Anterior cingulate cortex (tissue), 58 donors: ENCODE measurements at places on chromosomes 3 and 15.

GRCh38 chr15:93359060-93359408 lies 270.0 kb upstream of the RGMA start:
- no peak for DNase-seq

DNA sequence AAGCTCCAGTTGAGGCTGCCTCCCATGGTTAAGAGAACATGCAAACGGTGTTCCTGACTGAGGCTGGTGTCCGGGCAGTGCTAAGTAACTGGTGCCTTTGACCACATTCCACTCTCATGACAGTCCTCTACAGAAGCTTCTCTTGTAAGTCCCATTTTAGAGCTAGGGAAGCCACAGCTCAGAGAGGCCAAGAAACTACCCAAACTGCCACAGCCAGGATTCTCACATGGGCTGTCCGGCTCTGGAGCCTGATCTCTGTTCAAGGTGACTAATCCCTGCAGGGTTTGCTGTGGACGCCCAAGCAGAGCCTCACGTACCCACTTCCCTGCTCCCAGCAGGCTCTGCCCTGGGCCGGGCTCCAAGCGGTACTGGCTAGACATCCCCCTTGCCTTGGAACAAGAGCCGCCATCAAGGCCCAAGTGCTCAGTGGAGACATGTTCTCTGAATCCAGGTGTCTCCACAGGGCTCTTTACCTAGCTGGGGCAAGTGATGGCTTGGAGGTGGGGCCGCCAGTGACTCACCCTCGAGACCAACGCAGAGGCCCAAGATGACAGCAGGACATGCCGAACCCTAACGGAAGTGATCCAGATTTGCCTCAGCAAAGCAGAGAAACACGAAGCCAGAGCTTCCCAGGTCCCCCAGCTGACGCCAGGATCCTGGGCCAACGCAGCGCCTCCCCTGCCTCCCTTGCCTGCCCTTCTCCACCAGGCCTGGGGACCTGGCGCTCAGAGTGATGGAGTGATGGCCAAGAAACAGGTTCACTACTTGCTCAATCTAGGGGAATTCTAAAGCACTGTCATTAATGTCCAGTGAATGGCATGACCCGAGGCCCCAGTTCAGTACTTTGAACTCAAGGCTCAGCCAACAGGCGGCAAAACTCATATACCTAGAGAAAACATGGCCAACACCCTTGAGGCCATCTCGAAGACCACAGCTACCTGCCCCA lies 24.4 kb downstream of the KLHL25 start:
- DNase-seq, result no peak

- DNase-seq, result peak; percentile 23
Observed at GRCh38 chr15:70156671-70157271, 59.1 kb upstream of the TLE3 start.

GRCh38 chr15:64460724-64461720 lies 644 bp downstream of the ZNF609 start:
- peak; percentile 50 for DNase-seq

GRCh38 chr3:182843478-182843877 lies 50.2 kb downstream of the ATP11B start:
- no peak for DNase-seq

GRCh38 chr3:25376340-25376739 lies 51.7 kb upstream of the RARB start:
- DNase-seq, result no peak

DNA sequence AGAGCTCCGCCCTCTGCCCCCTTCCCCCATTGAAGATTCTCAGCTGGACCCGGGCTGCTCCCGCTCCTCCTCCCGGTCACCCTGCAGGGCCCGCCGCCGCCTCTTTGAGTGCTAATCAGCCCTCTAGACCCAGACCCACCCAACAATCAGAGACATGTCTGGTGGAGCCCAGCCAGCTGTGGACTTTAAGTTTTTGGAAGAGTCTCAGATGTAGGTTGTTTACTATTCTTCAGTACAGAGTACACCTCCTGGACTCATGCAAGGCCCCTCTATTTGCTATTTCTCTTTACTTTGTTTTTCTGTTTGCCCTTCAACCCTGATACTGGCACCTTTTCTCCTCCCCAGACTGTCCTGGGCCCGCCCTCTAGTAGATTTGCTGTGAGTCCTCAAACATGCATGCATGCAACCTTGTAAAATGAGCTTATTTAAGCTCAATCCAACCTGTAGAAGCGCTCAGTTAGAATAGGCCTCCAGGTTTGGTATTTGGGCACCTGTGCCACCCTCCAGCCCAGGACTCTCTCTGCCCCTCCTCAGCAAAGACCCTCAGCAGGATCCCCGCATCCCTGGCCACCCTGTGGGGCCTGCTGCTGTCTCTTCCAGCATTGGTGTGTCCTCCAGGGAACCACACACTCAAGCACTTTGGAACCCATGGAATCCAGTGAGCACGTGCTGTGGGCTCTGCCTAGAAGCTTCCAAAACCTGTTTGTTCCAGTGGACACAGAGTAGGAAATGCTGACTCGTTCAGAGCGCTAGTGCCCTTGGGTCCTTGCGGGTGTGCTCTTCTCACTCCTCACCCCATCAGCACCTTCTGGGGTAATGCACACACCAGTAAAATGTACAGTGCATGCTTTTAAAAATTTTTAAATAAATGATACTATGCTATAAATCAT lies 4.6 kb downstream of the PRR23E start:
- DNase-seq, result no peak
